DMS 273 treated with DMSO at 0.1 percent for 48 hours (cell line): ENCODE measurements at places on chromosomes 12 and 14.

GRCh38 chr14:85471744-85472143, 58.2 kb upstream of the FLRT2 start:
- no peak for DNase-seq

GRCh38 chr14:105857220-105857825, 330.9 kb downstream of the TMEM121 start:
- DNase-seq = no peak

GRCh38 chr12:106128585-106129328, 10.0 kb downstream of the NUAK1 start:
- no peak for DNase-seq

DNA sequence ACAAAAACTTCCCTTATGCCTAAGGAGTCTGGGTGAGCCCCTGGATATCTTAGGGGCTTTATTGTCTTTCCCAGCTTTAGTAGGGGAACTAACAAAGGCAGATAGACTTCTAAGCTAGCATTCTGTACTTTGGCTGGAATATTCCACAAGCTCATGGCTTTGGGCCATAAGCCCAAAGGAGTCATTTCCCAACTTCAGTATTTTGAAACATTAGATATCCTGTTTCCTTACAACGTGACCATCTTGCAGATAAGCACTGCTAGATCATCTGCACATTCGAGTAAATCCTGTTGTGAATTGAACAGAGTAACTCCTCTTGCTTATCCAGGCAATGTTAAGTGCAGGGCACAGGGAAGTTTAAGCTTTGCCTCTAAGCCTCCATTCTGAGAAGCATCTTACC, 70.6 kb upstream of the ACTN1 start:
- no peak for DNase-seq

- DNase-seq = no peak
Observed at GRCh38 chr14:76040704-76041103, 55.1 kb downstream of the IFT43 start.

- DNase-seq = no peak
Observed at GRCh38 chr12:54588890-54589267, 420 bp upstream of the PPP1R1A start.

- DNase-seq = no peak
Observed at GRCh38 chr12:1509413-1510052, 84.8 kb downstream of the FBXL14 start.

DNA sequence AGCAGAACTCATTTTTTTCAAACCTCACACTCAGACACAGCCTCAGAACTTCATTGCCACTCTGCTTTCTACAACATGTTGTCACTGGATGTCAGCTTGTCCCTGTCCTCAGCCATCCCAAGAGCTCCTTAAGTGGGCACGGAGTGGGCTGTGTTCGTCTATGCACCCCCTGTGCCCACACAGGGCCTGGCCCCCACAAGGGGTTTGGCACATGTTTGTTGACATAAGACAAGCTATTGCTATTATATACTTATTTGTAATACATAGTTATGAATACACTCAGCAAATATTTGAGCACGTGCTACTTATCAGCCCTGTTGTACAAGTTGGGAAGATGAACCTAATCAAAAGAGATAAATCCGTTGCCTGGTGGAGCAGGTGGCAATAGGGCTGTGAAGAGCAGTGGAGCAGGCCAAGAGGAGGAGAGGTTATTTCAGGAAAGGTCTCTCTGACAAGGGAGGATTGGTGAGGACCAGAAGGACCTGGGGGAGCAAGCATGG, 4.3 kb upstream of the BDKRB1 start:
- no peak for DNase-seq

DNA sequence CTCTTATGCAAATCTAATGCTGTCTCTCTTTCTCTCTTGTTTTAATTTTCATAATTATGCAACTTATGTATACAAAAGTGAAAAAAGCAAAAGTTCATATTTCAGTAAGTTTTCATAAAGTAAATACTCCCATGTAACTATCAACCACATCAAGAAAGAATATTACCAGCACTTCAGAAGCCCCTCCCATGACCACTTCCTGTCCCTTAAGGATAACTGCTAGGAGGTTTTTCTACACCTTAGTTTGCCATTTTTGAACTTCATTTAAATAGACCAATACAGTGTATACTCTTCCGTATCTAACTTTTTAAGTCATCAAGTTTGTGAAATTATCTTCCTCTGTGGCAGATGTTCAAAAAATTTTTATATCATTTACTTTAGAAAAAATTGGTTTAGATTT, 547 bp upstream of the OR4K15 start:
- no peak for DNase-seq

- DNase-seq = no peak
Observed at GRCh38 chr12:71425568-71426299, 13.9 kb upstream of the LGR5 start.

DNA sequence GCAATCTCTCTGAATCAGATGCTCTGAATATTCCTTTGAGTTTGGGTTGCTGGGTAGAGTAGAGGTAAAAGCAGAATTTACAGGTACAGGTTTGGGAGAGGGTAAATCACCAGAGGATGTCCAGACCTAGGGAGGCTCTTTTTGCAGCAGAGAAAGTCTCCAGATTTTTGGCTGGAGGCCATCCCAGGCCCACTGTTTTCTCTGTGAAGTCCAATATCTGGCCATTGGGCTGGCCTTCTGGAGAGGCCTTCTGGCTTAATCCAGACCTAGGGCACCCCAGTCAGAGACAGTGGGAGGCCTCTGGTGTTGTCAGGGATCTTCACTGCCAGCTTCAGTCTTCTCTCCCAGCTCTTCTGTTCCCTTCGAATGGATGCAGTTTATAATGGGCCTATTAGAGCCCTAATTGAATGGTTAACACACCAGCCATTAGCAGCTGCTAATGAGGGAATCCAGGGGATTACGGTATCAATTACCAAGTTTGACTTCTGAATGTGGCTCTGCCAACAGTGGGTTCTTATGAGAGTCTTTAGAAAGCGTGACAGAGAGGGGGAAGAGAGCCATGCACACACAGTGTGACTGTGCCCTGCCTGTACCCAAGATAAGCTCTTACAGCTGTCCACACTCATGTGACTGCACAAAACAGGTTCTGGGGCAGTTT, 183.1 kb downstream of the EMP1 start:
- DNase-seq = no peak

GRCh38 chr12:110280392-110280778, 662 bp upstream of the ATP2A2 start:
- no peak for DNase-seq

DNA sequence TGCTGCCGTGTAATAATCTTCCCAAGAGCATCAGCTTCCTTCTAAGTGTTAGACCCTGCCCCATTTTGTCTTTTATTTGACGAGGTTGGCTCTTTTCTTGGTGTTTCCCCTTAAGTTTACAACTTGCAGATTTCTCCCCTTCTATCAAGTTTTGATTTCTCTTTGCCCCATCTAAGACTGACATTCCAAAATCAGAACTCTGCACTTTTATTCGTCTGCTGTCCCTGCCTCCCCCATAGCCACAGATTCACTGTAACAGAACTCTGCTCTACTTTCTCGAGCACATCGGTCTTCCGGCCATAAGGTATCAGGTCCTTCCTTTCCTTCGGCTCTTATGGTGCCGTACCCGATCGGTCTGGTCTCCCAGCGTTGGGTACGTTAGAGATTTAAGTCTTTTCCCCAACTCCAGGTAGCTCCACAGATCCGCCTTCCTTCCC, 563 bp downstream of the DCP1B start:
- no peak for DNase-seq

DNA sequence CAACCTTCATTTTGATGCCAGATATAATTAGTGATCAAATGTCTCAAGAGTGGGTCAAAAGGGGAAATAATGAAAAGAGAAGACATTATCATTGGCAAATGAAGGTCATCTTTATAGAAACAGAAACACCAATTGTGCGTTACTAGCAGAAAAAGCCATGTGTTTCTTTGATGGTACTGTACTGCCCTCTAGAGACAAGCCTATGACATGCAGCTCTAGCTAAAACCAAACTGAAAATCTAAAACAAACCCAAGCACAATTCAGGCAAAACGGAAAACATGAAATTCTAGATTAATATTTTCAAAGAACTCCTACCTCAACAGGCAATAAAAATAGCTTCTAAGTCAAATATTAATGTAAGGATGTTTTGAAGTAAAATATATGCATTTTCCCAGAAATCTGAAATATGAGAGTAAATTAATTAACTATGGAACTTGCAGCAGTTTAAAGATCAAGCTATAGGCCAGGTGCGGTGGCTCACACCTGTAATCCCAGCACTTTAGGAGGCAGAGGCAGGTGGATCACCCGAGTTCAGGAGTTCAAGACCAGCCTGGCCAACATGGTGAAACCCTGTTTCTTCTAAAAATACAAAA, 115.4 kb downstream of the KLHL28 start:
- DNase-seq = no peak

GRCh38 chr12:19771858-19772257, 332.6 kb downstream of the AEBP2 start:
- DNase-seq = no peak

DNA sequence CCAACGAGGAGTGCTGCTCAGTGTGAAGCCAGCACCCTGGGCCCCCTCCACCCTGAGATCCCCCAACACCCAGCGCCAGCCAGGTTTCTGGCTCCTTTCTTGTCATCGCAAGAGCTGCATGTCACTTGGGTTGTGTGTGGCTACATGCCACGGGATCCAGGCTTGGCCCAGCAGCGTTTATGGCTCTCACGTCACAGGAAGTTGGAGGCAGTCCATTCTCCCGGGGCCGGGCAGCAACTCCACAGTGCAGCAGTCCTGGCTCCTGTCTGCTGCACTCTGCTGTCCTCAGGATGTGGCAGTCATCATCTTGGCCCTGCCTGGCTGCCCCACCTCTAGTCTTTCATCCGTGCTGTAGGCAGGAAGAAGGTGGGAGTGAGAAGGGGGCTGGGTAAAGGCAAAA, 78.3 kb downstream of the AACS start:
- no peak for DNase-seq

- DNase-seq = no peak
Observed at GRCh38 chr14:31241450-31242114, 34.0 kb upstream of the HECTD1 start.

- DNase-seq = no peak
Observed at GRCh38 chr12:67151886-67152285, 117.3 kb upstream of the CAND1 start.

- no peak for DNase-seq
Observed at GRCh38 chr12:57039016-57039798, 10.7 kb downstream of the MYO1A start.

DNA sequence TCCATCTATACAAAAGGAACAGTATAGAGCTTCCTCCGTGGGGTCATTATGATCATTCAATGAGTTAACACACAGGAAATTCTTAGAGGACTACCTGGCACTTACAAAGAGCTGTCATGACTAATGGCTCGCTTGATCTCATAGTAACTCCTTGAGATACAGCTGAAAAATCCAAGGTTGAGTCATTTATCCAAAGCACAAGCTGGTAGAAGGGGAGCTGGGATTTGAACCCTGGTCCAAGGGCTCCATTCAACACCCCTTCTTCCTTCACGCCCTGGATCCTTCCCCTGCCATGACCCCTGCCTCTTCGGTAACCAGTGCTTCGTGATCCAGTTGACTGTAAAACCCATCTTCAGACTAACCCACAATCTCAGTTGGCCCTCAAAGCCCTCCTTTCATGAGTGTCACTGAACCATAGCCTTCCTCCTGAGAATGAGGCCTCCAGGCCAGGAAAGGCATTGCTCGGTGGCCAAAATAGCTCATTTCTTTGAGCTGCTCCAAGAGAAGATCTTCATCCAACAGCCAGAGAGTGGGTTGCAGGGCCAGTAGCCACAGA, 7.8 kb downstream of the ZFP36L1 start:
- DNase-seq = no peak

DNA sequence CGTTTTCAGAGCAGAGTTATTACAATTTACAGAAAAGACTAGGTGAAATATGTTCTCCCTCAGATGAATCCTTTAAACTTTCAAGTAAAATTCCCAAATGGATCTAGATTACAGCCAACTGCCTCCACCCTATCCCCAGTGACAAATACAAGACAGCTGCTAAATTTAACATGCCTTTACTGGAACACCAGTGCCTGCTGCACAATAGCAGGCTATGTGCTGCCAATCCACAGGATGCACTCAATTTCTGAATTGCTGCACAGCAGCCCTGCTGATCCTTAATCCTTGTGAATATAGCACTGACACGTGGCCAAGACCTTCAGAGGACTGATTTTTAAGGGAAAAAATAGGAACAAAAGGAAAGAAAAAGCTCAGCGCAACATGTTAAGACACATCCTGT, 128.9 kb downstream of the CCER1 start:
- DNase-seq = no peak

GRCh38 chr12:116090516-116090915, 187.0 kb downstream of the MED13L start:
- DNase-seq = no peak

DNA sequence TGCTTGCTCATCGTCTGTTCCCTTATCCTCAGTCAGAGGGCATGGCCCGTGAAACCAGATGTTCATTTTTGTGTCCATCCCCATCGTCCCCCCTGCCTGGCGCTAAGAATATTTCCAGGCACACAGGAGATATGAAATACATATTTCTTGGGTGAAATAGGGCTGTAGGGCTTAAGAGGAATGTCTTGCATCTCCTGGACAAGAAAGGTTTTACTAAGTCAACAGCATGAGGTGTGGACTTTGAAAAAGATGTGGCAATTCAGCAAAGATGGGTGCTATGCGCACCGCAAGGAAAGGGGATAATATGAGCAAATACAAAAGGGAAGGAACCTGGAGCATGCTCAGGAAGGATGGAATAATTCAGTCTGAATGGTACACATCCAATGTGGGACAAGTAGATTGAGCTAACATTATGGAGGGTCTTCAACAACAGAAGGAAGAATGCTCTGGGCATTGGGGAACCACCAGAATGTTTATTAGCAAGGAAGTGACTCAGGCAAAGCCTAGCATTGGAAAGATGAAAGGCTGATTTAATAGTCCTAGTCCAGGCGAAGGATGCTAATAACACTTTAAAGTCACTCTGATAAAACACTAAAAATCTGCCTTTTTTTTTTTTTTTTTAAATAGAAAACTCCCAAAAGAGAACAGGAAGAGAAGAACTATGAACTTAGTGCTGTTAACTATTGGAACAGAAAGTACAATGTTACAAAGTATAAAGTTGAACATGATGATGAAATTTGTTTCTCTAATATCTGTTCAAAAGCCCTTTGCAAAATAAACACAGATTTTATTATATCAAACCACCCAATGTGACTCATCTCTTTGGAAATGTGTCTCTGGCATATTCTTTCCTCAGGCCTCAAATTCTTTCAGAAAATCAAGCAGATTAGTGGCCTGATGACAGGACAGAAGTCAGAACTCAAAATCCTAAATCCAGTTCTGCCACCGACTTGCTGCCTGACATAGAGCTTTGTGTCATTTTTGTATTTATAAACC, 449.5 kb downstream of the BCAT1 start:
- no peak for DNase-seq

GRCh38 chr12:53198486-53199110, 8.5 kb downstream of the ITGB7 start:
- no peak for DNase-seq

DNA sequence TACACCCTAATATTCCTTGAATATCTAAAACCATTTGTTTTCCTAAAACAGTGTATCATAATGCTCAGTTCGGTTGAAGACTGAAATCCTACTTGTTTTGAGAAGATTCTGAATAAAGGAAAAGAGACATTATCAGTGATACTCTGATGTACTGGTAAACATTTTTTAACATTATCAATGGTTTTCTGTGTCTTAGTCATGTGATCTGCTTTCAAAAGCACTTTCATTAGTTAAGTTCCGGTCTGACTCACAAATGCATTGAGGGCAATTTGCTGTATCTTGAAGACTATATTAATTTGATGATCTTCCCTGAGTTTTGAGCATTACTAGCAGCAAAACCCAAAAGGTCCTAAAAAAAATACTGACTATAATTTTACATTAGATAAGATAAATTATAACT, 145.6 kb downstream of the PRKD1 start:
- no peak for DNase-seq
